Activated CD8-positive, alpha-beta memory T cell treated with anti-CD3 and anti-CD28 coated beads, Interleukin-2, amount 50 U/mL, for 48 hours (primary cell): ENCODE measurements at places on chromosomes 5 and 9.

DNA sequence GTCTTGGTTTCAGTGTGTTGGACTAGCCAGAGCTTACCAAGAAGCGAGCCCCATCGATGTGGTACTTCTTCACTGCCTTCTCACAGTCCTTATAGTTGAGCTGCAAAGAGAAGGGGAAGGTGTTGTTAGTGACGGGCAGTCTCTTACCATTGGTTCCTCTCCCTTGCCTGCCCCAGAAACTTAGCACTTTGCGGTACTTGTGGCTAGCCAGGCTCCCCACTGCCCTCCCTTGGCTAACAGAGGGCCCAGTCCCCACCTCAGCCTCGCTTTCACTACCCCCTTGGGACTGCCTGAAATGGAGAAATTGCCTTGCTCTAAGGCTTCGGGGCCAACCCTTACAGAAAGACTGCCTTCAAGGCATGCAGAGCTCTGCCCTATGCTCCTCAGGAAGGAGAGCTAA lies 4.3 kb downstream of the LCP2 start:
- peak; percentile 79 for DNase-seq

- DNase-seq: no peak
Measured at GRCh38 chr5:175733017-175733416, 75.1 kb downstream of the HRH2 start.

GRCh38 chr9:78575771-78576170 lies 278.8 kb downstream of the PSAT1 start:
- DNase-seq: no peak

- DNase-seq: no peak
Measured at GRCh38 chr9:16771356-16771755, 99.1 kb downstream of the BNC2 start.

GRCh38 chr9:94860678-94861588 lies 134.4 kb downstream of the AOPEP start:
- peak; percentile 74 for DNase-seq

- DNase-seq: no peak
Measured at GRCh38 chr5:61441742-61442141, 109.7 kb downstream of the ZSWIM6 start.

GRCh38 chr5:62354028-62354874 lies 48.2 kb downstream of the KIF2A start:
- DNase-seq: no peak

- DNase-seq: no peak
Measured at GRCh38 chr9:106784076-106784475, 78.9 kb upstream of the ZNF462 start.

- DNase-seq: no peak
Measured at GRCh38 chr9:123823194-123823947, 106.6 kb downstream of the DENND1A start.

DNA sequence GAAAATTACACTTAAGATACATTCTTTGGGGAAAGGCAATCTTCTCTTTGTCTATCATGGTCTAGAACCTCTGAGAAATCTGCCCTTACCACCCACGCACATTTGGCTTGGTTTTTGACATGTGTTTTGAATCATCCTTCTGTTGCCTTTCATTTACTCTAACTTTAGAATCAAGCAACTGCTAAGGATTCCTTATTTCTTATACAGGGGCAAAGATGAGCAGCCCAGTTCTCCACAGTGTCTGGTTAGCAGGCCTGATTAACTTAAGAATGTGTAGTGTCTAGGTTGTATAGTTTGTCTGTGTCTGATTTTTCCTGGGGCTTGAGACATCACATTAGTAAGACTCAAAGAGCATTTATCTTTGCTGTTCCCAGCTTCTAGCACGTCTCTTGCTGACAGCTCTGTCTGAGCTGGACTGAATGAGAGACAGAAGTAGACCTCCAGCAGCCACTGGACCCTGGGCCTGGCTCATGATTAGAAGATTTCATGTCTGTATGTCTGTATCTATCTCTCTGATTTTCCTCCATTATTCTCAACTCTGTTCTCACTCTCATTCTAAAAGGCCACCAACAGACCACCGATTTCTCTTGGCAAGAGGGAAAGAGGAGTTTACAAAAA lies 31.8 kb upstream of the PCA3 start:
- no peak for DNase-seq

DNA sequence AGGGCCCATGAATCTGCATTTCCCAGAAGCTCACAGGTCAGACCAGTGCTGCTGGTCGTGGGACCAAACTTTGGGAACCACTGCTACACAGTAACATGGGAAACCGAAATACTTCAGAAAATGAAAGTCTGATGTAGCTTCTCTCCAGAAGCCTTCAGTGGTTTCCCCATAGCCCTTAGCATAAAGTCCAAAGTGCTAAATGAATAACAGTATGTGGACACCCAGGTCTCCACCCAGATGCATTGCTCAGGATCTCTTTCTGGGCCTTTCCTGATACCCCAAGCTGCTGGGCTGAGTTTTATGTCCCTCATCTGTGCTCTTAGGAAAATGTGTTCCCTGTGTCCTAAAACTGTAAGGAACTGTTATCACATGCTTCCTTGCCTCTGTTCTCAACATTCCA lies 100.4 kb downstream of the NFIB start:
- DNase-seq: no peak

DNA sequence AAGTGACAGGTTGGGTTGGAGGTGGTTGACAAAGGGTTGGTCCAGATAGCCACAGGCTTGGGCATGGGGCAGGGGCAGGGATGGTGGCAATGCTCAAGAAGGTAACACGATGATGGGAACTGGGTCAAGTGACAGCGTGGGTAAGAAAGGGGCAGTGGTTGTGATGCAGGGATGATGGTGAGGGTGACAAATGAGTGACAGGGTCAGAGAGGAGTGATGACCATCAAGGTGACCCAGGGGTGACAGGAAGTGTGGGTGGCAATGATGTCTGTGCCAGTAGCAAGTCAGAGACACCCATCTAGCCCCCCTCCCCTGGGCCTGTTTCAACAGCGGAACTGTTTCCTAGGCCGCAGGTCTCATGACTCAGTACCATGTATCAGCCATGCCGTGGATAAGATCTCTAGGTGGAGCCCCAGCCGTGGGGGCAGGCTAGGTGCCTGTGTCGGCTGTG lies 20.5 kb downstream of the AQP3 start:
- no peak for DNase-seq

GRCh38 chr5:67817652-67818051 lies 397.9 kb upstream of the PIK3R1 start:
- no peak for DNase-seq

GRCh38 chr5:79225026-79225425 lies 10.9 kb upstream of the JMY start:
- no peak for DNase-seq

- DNase-seq: no peak
Measured at GRCh38 chr9:35490910-35491465, 1.1 kb downstream of the RUSC2 start.

DNA sequence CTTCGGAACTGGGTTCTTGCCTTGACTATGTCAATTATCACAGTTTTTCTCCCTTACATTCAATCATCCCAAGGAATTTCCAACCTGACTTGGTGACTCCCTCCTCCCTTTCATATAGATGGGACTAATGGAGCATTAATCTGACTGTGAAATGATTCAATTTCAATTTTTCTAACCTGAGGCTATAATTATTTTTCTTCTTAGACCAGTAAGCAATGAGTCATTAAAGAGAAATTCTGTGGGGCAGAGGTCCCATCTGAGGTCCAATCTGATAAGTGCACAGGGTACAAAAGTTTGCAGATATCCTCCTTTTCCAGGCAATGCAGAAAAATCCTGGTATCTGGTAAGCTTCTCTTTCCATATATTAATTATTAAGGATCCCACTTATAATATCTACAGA lies 18.9 kb downstream of the PDE4D start:
- no peak for DNase-seq

GRCh38 chr9:107805201-107805600 lies 315.6 kb upstream of the KLF4 start:
- no peak for DNase-seq

GRCh38 chr9:113614843-113615648 lies 151.5 kb downstream of the RGS3 start:
- no peak for DNase-seq

GRCh38 chr9:133115604-133116345 lies 5.3 kb downstream of the RALGDS start:
- no peak for DNase-seq

DNA sequence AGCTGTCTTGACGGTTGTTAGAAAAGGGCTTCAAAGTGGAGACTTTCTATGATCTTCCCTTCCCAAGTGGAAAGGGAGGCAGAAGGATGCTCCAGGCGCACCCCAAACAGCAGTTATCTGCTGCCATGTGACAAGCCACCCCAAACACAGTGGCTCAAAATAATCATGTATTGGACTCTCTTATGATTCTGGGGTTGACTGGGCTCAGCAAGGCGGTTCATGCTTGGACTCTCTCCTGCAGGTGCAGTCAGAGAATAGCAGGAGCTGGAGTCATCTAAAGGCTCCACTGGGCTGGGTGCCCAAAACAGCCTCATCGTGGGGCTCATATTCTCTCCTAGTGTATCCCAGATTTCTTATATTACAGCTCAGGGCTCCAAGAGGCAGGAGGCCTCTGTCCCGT lies 177.6 kb upstream of the IER5L start:
- no peak for DNase-seq

DNA sequence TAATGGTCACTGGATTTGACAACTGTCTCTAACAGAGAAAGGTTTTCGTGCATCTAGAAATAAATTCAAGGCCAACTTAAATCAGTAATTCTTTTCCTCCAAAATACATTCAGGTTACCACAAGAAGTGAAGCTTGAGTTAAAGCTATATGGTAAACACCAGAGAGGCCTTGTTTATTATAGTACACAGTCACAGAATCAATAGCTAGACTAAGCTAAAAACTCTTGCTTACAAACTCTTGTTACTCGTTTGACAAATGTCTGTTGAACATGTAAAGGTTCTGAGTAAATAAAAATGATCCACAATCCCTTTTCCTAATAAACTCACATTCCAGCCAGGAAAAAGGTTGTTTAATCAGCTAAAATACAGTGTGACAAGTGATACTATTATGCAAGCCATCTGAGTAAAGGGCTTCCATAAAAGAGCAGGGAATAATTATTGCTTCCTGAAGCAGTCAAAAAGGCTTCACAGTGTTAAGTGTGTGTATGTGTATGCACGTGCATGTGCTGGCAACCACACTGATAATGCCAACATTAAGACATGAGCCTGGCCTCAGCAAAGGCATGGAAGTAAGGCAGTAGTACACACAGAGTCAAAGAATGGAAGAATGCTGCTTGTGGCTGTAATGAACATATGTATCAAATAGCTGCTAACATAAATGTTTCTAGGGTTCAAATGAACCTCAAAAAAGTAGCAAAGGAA lies 12.8 kb downstream of the PTAR1 start:
- DNase-seq: no peak

GRCh38 chr5:80895523-80895922 lies 64.6 kb upstream of the RASGRF2 start:
- DNase-seq: no peak

GRCh38 chr9:81826517-81826906 lies 101.7 kb upstream of the SPATA31D4 start:
- no peak for DNase-seq

DNA sequence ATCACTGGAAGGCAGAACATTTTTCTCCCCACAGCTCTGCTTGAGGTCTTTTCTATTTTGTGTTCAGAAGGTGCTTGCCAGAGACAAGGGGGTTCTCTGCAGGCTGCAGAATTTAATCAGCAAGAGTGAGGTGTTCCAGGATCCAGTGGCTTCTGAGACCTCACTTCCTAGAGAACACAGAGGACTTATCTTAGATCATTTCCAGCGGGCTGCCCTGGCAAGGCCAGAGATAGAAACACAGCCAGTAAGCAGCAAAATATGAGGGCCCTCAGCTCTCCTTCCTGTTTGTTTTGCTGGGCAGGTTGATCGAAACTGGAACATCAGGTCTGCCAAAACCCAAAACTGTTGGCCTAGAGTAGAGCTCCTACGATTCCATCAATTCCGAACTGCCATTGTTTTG lies 187.3 kb downstream of the DIRAS2 start:
- DNase-seq: no peak

GRCh38 chr9:13615660-13616490 lies 336.4 kb upstream of the MPDZ start:
- no peak for DNase-seq

- DNase-seq: no peak
Measured at GRCh38 chr5:165559645-165560044, 2054.2 kb downstream of the MAT2B start.

DNA sequence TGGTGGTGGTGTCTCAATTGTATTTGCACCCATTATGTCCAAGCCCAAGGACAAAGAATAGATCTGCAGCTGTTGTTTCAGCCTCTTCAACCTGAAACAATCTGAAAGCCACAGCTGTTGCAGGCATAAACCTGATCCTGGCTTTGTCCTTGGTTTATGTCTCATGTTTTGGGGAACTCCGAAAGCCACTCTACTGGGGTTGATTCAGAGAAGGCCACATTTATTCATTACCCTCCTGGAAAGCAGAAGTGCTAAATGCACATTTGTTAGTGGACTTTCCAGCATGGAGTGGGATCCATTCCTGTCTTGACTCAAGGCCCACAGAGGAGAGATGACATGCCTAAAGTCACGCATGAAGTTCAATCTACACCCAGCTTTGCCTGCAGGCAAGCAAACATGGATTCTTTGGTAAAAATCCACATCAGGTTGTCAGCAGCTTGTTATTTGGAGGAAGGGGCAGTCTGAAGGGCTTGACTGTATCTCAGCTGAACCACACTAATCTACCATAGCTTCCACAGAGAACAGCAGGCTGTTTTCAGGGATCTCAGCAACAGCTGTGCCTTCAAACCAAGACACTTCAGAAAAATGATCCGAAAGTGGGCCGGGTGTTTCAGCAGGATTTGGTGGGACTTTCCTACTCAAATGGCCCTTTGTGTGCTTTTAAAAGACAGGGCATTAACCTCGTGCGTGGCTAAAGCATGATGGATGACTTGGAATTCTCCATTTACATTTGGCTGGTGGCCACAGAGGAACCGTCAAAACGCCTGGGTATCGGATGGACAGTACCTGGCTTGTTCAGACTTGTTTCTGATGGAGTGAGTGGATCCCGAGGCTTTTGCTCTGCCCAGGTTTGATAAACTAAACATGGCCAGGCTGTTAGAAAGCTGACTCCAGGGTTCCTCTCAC lies 36.2 kb upstream of the ADAM19 start:
- no peak for DNase-seq

- no peak for DNase-seq
Measured at GRCh38 chr5:148805326-148806290, 20.8 kb upstream of the ADRB2 start.

- DNase-seq: no peak
Measured at GRCh38 chr5:153968761-153969562, 69.7 kb downstream of the FAM114A2 start.

DNA sequence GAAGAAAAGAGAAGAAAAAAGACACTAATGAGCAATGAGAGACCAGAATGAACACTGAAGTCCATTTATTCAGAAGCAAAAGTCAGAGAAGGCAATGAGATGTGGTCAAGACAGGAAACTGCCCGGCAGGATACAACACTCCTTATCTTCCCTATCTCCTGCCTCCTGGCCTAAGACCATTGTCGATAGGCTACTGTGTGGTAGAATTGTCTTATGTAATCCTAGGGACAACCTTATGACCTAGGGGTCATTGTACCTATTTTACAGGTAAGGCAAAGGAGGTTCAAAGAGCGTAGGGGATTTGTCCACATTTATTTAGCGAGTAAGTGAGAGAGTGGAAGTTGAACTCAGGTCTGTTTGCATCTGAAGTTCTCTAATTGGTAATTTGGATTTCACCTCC lies 63.0 kb upstream of the PTPN3 start:
- DNase-seq: no peak
